ENCODE measurements at places on chromosomes 3 and 15.

GRCh38 chr3:99023590-99024192, 122.2 kb upstream of the DCBLD2 start:
- no peak for DNase-seq

GRCh38 chr3:53693451-53693850, 152.8 kb downstream of the CHDH start:
- no peak for DNase-seq

- DNase-seq = no peak
Measured at GRCh38 chr15:98625614-98626013, 22.7 kb upstream of the IGF1R start.

DNA sequence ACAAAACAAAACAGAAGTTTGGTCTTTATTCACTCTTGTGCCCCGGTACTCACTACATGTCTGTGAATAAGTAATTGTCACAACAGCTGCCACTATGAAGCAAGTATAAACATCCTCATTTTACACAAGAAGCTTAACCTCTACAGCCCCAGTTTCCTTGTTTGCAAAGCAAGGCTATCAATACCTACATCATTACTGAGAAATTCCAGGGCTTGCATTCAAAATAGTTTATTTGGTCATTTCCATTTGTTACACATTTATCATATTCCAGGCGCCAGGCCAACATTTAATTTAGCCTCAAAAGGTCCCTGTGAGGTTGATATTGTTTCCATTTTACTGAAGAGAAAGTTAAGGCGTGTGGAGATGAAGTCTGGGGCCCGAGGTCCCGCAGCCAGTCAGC, 161.4 kb upstream of the LRTM1 start:
- no peak for DNase-seq

- no peak for DNase-seq
Measured at GRCh38 chr3:120526011-120526870, 69.9 kb upstream of the NDUFB4 start.

GRCh38 chr3:182910936-182911781, 69.2 kb downstream of the DCUN1D1 start:
- DNase-seq = no peak

DNA sequence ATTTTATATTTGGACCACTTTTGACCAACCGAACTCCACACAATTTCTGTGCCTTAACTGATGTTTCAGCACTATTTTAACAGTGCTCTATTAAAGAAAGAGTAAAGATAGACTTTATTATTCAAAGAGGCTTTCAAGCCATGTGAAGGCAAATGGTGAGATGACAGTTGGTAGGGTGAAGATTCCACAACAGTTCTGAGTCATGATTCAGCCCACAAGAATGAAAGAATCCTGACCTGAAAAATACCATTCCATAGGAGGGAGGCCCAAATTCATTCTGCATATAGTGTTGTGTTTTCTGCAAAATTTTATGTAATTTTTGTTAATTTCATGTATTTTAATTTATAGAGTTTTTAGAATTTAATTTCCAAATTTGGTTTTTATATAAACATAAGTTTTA, 135.6 kb upstream of the STAC start:
- DNase-seq = no peak

GRCh38 chr3:15578289-15578867, 23.0 kb downstream of the HACL1 start:
- no peak for DNase-seq

DNA sequence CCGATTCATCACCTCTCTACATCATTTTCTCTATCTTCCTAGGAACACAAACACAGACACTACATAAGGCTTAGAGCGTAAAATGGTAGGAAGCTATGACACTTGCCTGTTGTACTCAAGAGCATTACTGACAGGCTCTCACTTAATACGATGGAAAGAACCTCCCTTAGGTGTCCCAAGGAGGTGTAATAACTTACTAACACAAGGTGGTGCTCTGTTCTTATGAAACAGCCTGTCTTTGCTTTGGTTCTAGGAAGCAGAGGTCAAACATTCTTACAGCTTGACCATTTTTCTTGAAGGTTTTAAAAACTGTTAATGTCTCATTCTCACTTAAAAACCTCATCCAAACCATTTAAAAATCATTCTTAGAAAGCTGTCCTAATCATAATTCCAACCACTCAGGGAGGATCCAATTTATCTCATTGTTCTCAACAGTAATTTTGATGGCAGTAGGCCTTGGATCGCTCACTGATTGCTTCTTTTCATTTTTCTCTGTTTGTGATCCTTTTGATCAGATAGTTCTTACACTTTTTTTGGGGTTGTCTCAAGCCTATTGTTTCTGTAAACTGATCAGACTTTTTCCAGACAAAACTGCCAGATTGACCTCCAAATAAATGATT, 317.8 kb upstream of the AGTR1 start:
- no peak for DNase-seq

DNA sequence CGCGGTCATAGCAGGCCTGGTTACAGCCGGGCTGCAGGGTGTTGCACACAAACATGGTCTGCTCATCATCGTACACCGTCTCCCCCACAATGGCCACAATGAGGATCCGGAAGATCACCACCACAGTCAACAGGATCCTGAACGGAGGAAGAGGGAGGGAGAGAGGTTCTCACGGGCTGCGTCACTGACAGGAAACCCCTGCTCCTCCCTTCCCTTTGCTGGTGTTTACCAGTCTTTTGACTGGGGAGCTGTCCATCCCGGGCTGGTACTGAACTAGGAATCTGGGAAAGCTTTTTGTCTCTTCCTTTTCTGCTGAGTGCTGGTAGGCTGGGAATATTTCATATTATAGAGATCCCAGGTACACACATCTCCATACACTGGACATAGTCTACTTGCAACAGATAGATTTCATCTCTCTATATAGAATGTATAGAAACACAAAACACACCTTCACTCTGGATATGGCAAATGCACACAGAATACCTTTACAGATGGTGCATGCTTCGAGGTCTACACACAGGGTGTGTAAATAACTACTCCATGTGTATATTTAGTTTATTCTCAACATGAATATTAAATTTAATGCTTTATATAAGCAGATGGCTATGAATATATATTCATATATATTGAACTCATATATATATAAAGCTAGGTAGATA, 1.4 kb downstream of the GJD2 start:
- DNase-seq = no peak

- DNase-seq = no peak
Measured at GRCh38 chr3:104514776-104515175, 851.9 kb upstream of the ALCAM start.

GRCh38 chr15:72086920-72087648, 30.9 kb downstream of the MYO9A start:
- DNase-seq = no peak

DNA sequence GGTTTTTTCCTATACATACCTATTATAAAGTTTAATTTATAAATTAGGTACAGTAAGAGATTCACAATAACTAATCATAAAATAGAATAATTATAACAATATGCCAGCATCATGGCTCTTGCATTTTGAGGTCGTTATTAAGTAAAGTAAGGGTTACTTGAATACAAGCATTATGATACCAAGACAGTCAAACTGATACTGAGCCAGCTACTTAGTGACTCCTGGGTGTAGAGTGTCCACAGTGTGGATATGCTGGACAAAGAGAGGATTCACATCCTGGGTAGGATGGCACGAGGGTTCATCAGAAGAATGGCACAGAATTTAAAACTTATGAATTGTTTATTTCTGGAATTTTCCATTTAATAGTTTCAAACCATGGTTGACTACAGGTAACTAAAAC, 157.2 kb upstream of the IL12A start:
- DNase-seq = no peak

GRCh38 chr3:138901567-138901966, 45.4 kb downstream of the FOXL2 start:
- DNase-seq = no peak

DNA sequence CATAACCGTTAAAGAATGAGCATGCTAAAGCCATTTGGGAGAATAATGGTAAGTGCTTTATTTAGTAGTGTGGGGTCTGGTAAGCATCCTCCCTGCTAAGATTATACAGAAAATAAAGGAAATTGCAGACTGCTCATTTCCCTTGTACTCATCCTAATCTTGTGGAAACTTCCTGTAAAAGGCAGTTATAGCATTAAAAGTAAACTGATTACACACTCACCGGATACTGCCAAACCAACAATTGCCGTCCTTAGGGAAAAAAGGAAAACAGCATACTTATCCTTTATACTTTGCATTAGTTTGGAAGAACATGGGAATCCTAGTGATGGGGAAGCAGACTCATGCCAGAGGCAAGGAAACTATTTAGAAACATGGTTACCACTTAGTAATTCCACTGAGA, 5.3 kb upstream of the SPRED1 start:
- DNase-seq = no peak

DNA sequence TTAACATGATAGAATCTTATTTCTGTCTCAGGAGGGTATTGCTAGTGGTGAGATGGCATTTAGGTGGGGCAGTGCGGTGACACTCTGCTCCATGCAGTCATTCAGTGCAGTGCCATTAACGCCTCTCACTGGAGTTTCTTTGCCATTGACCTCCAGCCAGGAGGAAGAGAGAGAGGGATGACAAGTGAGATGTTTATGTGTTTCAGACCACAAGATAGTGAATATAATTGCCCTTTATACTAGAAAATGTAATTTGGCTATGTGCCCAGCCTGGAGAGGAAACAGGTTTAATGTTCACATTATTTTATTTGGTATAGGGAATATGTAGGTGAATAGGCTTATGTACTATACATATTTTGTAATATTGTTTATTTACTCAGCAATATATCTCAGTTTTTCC, 84.5 kb downstream of the ZIC1 start:
- no peak for DNase-seq

- no peak for DNase-seq
Measured at GRCh38 chr3:98734306-98734705, 28.8 kb upstream of the ST3GAL6 start.

DNA sequence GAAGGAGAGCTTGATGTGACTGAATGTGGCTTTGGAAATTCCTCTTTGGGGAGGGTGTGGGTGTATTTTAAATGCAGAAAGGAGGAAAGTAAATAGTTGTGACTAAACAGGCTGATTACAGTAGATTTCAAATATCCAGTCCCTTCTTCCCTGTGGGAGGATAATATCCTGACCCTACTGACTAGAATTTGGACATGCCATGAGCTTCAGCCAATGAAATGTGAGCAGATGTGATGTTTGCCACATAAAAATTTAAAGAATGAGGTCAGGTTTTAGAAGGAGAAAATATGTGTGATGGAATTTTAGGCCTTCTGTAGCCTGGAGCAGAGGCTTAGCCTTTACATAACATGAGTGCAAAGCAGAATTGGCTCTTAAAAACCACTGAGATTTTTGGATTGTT, 1218.9 kb downstream of the ROBO2 start:
- no peak for DNase-seq

Data from activated T-cell treated with anti-CD3 and anti-CD28 coated beads, Interleukin-2, amount 50 U/mL, for 4 hours (primary cell).